ENCODE measurements at places on chromosomes 16 and 17. TPM values are rescaled to one million over a fixed set of nuclear protein-coding genes. Genes with fewer than 3 reads are reported as not detected.

GRCh38 chr17:59519132-59519531 lies 46.3 kb upstream of the DHX40 start:
- DNase-seq, result no peak
- no peak overlapping the region for H3K4me3 ChIP-seq
- H3K4me1 ChIP-seq, result peaks cover 10% of the 10 kb centered on the region
- H3K27me3 ChIP-seq, result no peaks in the 10 kb centered on the region
- no peak overlapping the region for H3K27ac ChIP-seq
- H3K36me3 ChIP-seq, result no peaks in the 10 kb centered on the region

GRCh38 chr17:70357190-70357589 lies 187.9 kb downstream of the KCNJ2 start:
- peaks cover 5% of the 10 kb centered on the region for H3K36me3 ChIP-seq
- peak; percentile 5 for DNase-seq
- peaks cover 19% of the 10 kb centered on the region for H3K4me1 ChIP-seq
- H3K4me3 ChIP-seq, result no peak overlapping the region

DNA sequence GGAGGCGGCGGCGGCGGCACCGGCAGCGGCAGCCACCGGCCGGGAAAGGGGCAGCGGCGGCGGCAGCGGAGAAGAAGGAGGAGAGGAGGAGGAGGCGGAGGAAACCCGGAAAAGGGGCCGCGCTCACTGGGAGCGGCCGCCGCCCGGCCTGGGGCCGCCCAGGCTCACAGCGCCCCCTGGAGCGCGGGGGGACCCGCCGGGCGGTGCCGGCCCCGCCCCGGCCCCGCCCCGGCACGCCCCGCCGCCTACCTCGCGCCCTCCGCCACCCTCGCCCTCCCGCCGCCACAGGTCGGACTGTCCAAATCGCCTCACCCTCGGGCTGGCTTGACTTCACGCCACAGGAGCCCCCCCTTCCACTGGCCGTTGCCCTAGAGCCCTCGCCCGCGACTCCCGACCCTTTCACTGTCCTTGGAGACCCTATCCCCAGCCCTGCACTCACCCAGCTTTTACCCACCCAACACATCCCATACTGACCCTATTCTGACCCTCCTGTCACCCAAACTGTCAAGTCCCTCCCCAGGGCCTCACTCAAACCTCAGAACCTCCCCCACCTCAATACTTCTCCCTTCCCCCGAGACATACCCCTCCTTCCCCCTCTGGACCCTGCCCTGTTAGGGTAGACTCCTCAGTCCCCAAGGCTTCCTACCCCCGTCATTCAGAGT lies at the start of gene CSNK2A2:
Gene CSNK2A2 (minus strand): TSS at position 85 of the 662 bp plus-strand sequence. CDS start 370 bp downstream, outside the sequence.
- no peaks in the 10 kb centered on the region for H3K27me3 ChIP-seq
- peak; percentile 76 for DNase-seq
- peak within 1 kb of the TSS; percentile 77 for H3K27ac ChIP-seq
- H3K4me1 ChIP-seq, result peaks cover 19% of the 10 kb centered on the region
- peaks cover 31% of the 10 kb centered on the region for H3K36me3 ChIP-seq

DNA sequence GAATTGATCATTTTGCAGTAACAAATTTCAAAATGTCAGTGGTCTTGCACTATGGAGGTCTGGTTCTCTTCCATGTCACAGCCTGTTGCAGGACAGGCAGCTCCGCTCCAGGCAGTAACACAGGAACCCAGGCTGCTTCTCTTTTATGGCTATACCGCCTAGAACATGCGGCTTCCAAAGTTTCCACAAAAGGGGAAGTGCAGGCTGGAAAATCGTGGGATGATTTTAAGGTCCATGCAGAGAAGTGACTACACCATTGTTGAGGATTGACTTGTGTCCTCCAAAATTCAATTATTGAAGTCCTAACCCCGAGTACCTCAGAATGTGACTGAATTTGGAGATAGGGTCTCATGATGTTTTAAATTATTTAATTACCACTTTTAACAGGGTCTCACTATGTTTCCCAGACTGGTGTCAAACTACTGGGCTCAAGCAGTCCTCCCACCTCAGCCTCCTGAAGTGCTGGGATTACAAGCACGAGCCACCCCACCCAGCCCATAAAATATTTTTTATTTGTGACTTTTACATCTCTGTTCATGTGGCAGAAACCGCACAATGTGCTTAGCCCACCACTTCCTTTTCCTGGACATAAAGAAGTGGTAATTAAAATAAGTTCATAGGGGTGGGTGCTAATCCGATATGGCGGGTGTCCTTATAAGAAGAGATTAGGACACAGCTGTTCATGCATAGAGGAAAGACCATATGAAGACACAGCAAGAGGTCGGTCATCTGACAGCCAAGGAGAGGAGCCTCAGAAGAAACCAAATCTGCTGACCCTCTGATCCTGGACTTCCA lies 279.2 kb upstream of the RPL38 start:
- no peak overlapping the region for H3K4me3 ChIP-seq
- DNase-seq, result no peak
- no peaks in the 10 kb centered on the region for H3K4me1 ChIP-seq

DNA sequence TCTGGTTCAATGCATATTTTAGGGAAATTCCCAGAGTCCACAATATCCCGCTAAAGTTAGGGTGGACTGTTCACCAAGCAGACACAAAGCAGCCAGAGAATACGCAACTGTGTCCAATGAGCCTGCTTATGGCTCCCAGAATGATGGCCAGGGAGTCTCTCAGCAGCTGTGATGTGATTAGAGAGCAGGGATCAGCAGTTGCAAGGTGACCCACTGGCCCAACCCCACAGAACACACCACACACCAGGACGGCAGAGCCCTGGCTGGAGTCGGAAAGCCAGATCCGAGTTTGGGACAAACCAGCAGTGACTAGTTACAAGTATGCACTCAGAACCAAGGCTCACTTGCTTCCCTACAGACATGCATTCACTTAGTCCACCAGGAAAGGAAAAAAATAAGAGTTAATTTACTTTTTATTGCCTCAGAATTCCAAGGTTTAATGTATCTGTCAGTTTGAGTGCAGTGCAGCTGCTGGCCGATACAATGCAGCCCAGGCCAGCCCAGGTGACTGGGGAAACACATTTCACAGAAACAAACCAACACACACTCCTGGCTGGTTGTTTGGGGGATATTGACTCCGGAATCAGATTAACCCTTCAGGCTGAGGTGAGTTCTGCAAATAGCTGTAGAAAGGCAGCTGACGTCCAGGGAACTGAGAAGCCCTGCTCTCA lies 121.7 kb downstream of the HIC1 start:
- H3K4me1 ChIP-seq, result no peaks in the 10 kb centered on the region
- H3K4me3 ChIP-seq, result no peak overlapping the region
- H3K27ac ChIP-seq, result no peak overlapping the region
- no peaks in the 10 kb centered on the region for H3K27me3 ChIP-seq

DNA sequence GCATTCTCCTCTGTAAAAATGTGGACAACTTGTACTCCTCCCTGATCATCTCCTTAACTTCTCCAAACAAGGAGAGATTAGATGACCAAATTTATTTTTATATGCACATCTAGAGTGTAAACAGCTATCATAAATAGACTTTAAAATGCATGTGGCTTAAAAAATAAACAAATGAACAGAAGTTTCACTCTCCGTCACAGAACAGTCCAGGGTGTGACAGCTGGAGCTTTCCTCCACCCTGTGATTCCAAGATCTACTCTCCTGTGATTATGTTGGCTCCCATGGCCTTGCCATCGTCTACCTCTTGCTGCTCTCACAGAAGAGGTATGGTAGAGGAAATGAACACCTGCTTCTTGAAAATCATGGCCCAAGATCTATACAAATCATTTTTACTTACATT lies 560.2 kb downstream of the TOX3 start:
- DNase-seq, result no peak
- H3K4me3 ChIP-seq, result no peak overlapping the region
- no peaks in the 10 kb centered on the region for H3K36me3 ChIP-seq

DNA sequence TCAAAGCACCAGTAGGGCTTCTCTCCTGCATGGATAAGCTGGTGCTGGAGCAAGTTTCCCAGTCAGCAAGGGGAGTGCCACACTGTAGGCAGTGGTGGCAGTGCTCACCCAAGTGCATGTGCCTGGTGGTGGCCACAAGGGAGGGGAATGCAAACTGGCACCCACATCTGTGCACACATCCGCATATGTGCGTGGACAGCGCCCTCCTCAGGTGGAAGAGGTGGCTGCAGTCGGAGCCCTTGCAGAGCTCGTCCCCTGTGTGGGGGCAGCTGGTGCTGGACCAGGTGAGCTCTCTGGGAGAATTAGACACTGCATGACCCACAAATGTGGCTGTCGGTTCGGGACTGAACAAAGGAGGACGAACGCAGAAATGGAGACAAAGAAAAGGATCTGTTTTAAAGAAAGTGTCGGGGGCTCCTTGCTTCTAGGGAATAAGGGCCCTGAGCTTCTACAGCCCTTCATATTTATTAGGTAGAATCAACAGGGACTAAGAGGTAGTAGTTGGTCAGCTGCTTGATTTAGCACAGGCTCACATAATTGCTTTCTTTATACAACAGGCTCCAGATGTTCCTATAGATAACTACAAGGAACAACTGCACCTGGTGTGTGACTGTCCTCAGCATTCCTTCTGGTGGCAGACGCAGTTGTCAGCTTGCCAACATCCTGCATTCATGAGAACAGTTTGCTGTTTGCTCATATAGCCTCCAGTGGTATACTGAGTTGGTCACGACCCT lies 5.3 kb upstream of the ZNF689 start:
- H3K27me3 ChIP-seq, result no peaks in the 10 kb centered on the region
- no peaks in the 10 kb centered on the region for H3K4me1 ChIP-seq
- no peak overlapping the region for H3K27ac ChIP-seq
- peaks cover under 1% of the 10 kb centered on the region for H3K36me3 ChIP-seq
- peak; percentile 40 for DNase-seq
- H3K4me3 ChIP-seq, result no peak overlapping the region

DNA sequence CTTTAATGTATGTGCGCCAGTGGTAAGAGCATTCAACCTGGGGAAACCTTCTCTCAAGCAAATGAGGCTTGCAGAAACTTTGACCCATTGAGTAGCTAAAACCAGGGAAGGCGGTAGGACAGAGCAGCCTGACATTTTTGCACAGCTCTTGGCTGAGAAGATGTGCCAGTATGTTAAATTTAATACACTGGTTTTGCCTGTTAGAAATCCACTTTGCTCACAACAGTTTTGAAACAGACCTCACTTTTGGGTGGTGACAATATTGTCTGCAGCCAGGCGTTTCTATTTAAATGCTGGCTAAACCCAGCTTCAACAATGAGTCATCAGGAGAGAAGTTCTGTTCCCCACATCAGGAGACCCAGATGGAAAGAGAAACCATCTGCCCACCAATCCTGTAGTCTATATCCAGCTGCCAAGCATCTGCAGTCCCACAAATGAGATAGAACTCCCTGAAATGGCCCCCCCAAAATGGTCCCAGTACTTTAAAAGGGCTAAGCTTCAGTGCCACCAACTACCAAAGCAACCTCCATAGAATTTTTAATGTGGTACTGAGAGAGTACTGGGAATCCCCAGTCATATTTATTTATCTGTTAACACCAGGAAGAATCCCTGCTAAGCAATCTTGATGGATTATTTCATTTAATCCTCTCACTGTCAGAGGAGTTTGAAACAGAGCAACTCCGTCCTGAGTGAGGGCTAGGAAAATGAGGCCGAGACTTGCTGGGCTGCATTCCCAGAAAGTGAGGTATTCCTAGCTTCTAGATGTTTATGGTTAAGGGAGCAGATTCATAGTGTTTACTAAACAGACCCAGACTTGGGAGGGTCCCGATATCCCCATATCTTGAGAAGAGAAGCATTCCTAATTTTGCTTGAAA lies 29.0 kb upstream of the CLEC3A start:
- no peak overlapping the region for H3K4me3 ChIP-seq
- H3K27me3 ChIP-seq, result no peaks in the 10 kb centered on the region
- H3K36me3 ChIP-seq, result no peaks in the 10 kb centered on the region
- H3K4me1 ChIP-seq, result peaks cover 10% of the 10 kb centered on the region
- no peak overlapping the region for H3K27ac ChIP-seq

DNA sequence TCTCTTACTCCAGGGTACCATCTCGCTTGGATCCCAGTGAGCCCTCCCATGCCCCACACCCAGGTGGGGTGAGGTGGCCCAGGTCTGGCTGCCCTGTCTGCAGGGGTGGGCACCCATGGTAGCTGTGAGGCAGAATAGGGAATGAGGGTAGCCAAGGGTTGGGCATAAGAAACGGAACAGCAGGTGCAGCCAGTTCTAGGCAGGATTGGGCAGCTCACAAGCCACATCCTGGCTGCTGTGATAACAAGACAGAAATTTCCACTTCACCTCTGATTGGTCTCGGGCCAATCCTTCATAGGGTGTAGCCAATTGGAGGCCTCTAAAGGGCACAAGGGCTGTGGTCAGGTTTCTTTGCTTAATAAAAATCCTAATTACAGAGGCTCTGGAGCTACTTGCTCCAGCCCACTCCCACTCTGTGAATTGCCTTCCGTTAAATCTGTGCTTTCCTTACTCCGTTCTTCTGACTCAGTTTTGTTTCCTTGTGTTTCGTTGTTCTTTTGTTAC lies 1.5 kb upstream of the ARHGDIG start:
- H3K27ac ChIP-seq, result no peak overlapping the region
- H3K4me3 ChIP-seq, result no peak overlapping the region
- no peaks in the 10 kb centered on the region for H3K36me3 ChIP-seq
- H3K4me1 ChIP-seq, result peaks cover 4% of the 10 kb centered on the region

DNA sequence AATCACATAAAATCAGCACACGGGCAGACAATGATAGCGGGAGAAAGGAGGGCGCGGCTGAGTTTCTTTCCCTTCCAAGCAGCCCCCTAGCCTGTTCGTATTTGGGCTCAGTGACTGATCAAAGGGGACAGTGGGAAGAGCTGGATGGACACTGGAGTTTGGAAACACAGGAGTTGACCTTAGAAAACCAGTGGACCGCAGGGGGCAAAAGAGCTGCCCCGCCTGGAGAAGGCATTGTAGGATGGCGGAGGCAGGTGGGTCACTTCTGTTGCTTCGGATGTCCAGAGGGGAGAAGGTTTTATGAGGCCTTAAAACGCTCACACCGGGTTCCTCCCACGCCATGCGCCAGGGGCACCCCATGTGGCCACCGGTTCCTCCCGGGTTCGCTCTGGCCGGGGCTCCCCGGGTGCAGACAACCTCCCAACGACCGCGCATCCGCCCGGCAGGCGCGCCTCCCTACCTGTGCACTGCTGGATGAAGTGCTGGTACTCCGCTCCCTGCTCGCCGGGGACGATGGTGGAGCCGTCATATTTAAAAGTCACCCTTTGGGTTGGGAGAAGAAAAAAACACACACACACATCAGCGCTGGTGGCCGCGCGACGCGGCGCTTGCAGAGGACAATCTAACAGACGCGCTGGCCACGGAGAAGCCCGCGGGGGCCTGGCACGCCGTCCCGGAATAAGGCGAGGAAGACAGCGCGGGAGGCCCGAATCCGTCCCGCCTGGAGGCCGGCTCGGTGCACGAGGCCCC lies 662 bp downstream of the COTL1 start:
- H3K36me3 ChIP-seq, result peaks cover 11% of the 10 kb centered on the region
- peak; percentile 34 for DNase-seq
- peak overlapping the region; percentile 90 for H3K4me3 ChIP-seq
- no peaks in the 10 kb centered on the region for H3K27me3 ChIP-seq
- H3K4me1 ChIP-seq, result peaks cover 25% of the 10 kb centered on the region
- H3K27ac ChIP-seq, result peak overlapping the region; percentile 42

- DNase-seq, result no peak
- H3K36me3 ChIP-seq, result no peaks in the 10 kb centered on the region
- peaks cover 38% of the 10 kb centered on the region for H3K4me1 ChIP-seq
- H3K27ac ChIP-seq, result no peak overlapping the region
These were observed 1.9 kb upstream of the GRB7 start for GRCh38 chr17:39735882-39736281.

Gene C17orf100
- total RNA-seq, result 1.7 TPM

Gene DPEP1
- 0.82 TPM for total RNA-seq

Gene SLC6A4
- total RNA-seq, result not detected

Gene ZP2
- total RNA-seq, result not detected

Gene TMIGD1
- total RNA-seq, result not detected

Gene C16orf74
- 62.6 TPM for total RNA-seq

Gene CCDC154
- total RNA-seq, result 0.28 TPM

Gene TEKT1
- not detected for total RNA-seq

Gene GGNBP2
- total RNA-seq, result 88.7 TPM

Gene CTRB1
- total RNA-seq, result not detected

Gene AGRP
- not detected for total RNA-seq

Gene USP22
- 146 TPM for total RNA-seq
